ENCODE measurements at places on chromosomes 11 and 22.

DNA sequence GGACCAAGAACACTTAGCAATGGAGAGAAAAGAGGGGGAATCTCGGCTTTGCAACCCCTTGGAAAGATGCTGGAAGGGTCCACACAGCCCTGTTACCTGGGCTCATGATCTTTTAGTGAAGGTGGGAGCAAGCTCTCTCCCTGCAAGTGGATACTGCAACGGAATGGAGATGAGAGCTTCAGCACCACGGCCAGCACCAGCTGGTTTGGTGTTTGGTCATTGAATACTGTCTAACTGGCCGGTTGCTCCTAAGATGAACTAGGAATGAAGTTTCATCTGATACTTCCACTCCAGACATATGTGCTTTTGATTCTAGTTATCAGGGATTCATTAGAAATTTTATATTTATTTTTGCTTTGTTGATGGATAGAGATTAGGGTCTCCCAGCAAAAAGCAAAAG lies 16.3 kb downstream of the HTR3A start:
- DNase-seq, result no peak

DNA sequence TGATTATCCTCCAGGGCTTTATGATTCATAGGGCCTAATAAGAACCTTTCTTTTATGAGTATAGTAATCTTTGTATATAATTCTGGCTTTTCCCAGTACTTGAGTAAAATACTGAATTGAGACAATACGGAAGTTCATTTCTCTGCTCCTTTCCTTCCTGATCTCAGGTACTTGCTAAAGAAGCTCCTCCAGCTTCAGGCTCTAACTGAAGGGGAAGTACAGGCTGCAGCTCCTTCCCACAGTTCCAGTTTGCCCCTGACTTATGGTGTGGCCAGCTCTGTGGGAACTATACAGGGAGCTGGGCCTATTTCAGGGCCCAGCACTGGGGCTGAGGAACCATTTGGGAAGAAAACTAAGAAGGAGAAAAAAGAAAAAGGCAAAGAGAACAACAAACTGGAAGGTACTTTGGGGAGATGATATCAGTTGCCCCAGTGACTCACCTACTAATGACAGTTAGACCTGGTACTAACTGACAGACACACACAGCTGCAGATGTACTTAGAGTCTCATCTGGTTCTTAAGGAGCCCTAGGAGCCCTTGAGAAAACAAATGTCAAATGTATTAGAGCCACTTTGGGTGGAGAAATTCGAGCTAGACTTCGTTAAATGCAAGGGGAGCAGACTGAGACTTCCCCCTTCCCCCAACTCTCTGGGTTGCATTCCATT lies 3.0 kb downstream of the TBRG1 start:
- DNase-seq, result no peak

DNA sequence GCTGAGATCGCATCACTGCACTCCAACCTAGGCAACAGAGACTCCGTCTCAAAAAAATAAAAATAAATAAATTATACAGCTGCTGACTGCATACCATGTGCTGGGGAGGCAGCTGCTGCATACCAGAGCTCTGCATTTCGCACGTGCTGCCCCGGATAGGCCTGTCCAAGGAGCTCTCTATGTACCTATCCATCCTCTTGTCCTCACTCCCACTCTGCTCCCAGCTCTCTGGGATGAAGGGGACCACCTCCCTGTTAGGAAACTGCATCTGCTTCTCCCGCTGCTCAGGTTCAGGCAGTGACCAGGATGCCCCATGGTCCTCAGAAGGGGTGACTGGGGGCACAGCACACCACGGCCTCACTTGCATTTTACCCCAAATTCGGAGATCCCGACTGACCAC lies 302.3 kb downstream of the BRD1 start:
- DNase-seq, result no peak

- DNase-seq, result no peak
Measured at GRCh38 chr11:65817312-65817834, 16.4 kb upstream of the SNX32 start.

GRCh38 chr22:35045451-35045850 lies 20.5 kb upstream of the ISX start:
- DNase-seq, result no peak

All from hematopoietic multipotent progenitor cell treated with erythropoietin and hydrocortisone succinate and interleukin-3 and kit ligand, for 15 days (in vitro differentiated cells).